NCI-H345 (cell line): ENCODE measurements at places on chromosomes 5 and 9.

- no peak for DNase-seq
Measured at GRCh38 chr9:93300585-93301081, 116.7 kb downstream of the WNK2 start.

DNA sequence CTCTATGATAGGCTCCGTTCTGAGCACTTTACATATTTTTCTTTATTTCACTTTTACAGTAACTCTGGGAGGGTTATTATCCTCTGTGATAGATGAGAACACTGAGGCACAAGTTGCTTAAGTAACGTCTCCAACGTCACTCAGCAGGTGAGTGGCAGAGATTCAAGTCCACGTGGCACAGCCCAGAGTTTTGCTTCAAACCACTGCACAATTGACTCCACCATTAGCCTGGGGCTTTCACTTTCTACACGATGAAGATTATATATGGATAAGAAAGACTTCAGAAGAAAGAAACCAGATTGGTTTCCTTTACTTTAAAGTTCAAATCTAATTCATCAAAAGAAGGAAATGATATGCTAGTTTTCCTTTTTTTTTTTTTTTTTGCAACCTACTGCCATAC is 245.9 kb downstream of the SYK start:
- DNase-seq = no peak

- DNase-seq = no peak
Measured at GRCh38 chr5:174521449-174521848, 202.9 kb upstream of the MSX2 start.

DNA sequence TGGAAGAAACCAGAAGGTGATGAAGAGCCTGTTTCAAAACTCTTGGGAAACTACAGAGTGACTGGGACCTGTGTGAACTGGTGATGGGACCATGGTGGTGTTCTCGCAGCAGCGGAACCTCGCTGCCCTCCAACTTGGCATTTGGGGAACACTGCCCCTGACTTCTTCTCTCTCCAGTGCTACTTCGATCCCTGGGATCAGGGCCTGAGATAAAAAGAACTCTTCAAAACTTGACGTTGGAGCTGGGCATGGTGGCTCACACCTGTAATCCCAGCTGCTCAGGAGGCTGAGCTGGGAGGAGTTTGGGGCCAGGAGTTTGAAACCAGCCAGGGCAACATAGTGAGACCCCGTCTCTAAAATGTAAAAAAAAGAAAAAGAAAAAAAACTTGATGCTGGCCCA is 18.1 kb downstream of the PITX1 start:
- DNase-seq = no peak

DNA sequence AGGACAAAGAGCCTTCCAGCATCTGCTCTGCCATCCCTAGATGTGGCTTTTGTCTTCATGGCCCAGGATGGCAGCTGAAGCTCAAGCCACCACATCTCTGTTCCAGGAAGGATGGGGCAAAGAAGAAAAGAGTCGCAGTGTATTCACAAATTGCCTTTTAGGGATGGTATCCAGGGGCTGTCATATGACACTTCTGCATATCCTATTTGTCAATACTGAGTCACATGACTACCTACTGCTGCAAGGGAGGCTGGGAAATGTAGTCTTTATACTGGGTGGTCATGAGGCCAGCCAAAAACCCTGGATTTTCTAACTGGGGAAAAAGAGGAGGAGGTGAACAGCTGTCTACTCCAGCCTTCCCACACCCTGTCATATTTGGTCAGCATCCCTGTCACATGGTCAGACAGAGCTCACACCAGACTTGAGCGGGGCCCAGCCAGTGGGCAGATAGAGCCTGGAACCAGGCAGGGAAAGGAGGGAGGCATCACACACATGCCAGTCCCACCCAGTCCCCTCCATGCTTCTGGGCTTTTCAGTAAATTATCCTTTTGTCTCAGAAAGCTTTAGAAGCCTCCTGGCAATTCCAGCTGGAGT is 52.0 kb downstream of the OLFM1 start:
- DNase-seq = peak; percentile 31

DNA sequence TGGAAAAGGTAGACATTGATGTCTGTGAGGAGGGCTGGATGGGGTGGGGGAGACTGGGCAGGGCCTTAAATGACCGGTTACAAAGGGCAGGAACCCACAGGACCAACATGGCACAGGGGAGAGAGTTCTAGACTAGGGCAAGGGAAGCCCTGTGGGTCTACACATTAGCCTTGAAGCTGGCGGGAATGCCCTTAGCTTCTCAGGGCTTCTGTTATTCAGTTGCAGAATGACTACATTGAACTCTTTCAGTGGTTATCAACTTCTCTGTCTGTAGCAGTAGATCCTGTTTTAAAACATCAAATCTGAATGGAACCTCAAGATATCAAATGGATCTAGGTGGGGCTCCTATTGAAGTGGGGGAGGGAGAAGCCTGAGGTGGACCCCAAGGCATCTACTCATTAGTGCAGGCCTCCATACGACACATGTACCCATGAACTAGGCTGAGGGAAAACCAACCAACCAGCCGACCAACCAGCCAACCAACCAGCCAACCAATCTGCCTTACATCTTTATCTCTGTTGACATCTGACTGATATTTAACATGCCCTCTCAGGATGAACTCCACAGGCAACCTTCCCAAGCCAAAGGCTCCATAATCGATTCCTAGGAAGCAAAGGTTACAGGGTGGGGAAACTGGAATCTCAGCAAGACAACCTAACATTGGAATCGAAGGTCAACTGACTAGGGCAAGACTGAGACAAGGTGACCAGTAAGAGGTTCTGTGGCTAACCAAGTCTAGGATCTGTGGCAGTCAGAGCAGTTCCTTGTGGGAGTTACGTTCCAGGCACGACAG is 48.3 kb downstream of the DAP start:
- DNase-seq = no peak

- DNase-seq = no peak
Measured at GRCh38 chr9:121887553-121888437, 205.3 kb downstream of the TTLL11 start.

DNA sequence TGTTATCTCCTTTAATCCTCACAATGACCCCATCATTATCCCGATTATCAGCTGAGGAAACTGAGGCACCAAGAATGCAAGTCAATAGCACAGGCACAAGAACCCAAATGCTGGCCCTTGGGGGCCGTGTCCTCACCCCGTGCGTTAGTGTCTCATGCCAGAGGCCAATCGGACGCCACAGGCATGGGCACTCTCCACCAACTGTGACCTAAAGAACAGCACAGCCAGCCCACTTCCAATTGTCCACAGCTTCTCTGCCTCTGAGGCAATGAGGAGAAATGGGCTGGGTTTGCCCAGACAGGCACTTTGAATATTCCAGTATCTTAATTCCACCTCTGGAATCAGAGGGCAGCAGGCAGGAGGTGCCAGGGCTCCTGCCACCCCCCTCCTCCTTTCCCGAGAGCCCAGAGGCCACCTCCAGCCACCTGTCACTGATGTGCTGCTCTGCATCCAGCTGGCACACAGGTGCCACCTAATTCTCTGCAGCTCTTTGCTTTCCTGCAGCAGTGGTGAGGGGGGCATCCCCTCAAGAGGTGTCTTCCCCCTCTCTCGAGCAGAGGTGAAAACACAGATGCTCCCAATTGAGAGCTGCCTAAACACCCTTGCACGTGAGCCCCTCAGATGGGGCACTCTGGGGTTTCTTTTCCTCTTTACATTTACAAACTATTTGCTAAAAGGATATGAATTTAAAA is 107.5 kb downstream of the ROR2 start:
- peak; percentile 25 for DNase-seq
